ENCODE measurements at places on chromosomes 1 and 21.
A peak's percentile ranks its signal among the peaks of the same experiment; 100 is the strongest.

DNA sequence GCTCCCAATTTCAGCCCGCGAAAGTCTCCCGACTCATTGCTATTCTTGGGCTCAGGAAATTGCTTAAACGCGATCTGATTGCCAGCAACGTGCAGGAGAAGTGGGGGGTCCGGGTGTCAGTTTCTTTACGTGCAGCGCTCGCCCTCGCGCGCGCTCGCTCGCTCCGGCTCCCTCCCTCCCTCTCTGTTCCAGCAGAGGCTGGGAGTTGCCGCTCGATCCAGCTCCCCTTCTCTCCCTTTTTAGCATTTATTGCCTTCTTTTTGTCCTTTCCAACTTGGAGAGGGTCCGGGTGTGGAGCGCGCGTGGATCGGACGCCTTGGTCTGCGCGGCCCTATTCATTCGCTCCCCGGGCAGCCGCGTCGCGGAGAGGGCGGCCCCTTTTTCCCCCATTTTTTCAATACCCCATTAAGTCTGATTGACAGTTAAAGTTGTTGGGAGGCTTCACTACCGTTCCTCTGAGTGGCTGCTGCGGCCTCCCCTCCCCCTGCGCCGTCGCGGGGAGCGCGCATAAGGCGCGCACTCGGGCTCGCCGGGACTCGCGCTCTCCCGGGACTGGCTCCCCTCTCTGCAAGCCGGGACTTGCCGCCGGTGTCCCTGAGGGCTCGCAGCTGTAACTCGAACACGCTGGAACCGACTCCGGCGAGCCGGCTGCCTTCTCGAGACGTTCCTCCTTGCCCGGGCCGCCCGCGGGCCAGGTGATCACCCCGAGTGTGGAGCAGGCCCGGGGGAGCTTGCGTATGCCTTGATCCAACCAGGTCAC lies at the start of gene DHRS3:
Gene DHRS3 (minus strand): TSS at position 310 of the 760 bp plus-strand sequence. CDS start 862 bp downstream, outside the sequence.
- H3K4me3 ChIP-seq = peak within 1 kb of the TSS; percentile 88
- no peaks in the 10 kb centered on the region for H3K27me3 ChIP-seq
- H3K4me1 ChIP-seq = peaks cover 75% of the 10 kb centered on the region
- H3K36me3 ChIP-seq = peaks cover 4% of the 10 kb centered on the region
- H3K27ac ChIP-seq = peak within 1 kb of the TSS; percentile 87

DNA sequence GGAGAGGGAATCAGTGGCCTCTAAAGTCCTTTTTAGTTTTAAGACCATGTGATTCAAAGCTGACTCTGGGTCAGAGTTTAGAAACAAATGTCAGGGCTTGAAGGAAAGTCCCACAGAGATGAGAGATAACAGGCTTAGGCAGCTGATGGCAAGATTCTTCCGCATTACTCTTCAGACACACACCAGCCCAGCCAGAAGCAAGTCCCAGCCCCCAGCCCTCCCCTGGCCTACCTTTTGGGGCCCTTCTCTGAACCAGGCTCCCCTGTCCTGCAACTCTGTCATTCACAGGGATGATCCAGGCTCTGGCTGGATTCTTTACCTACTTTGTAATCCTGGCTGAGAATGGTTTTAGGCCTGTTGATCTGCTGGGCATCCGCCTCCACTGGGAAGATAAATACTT lies 13.1 kb upstream of the CASQ1 start:
- DNase-seq = no peak
- peaks cover 39% of the 10 kb centered on the region for H3K27me3 ChIP-seq
- H3K27ac ChIP-seq = no peak overlapping the region
- H3K4me1 ChIP-seq = no peaks in the 10 kb centered on the region

- H3K27ac ChIP-seq = no peak overlapping the region
- no peak for DNase-seq
- H3K4me1 ChIP-seq = peaks cover 8% of the 10 kb centered on the region
- no peaks in the 10 kb centered on the region for H3K36me3 ChIP-seq
Observed at GRCh38 chr1:4755864-4756504, 101.6 kb downstream of the AJAP1 start.

- peak within 1 kb of the TSS; percentile 92 for H3K27ac ChIP-seq
- peaks cover 37% of the 10 kb centered on the region for H3K4me1 ChIP-seq
Observed at GRCh38 chr1:229625915-229626831, at the start of the genes TAF5L and URB2. TAF5L (minus strand) TSS chr1:229626122; CDS start chr1:229614482, 11,640 bp downstream. URB2 (plus strand) TSS chr1:229626247; CDS start chr1:229627634, 1,387 bp downstream.

- H3K4me3 ChIP-seq = no peak overlapping the region
- DNase-seq = no peak
- no peaks in the 10 kb centered on the region for H3K27me3 ChIP-seq
- no peaks in the 10 kb centered on the region for H3K36me3 ChIP-seq
Observed at GRCh38 chr1:175035865-175036264, 12.6 kb upstream of the MRPS14 start.

DNA sequence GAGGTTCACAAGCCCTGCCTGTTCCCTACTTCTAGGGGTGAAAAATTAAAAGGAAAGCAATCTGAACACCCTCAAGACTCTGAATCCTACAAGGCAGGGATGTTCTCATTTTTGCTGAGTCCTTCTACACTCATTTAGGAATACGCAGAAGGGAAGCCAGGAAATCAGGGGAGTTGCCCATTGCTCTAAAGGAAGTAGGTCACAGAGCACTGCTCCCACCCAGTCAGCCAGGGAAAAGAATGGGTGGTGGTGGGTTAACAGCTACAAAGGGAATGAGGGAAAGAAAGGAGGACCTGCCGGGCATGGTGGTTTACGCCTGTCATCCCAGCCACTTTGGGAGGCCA lies 2.4 kb upstream of the CTTNBP2NL start:
- H3K4me3 ChIP-seq = peak overlapping the region; percentile 67
- H3K27me3 ChIP-seq = no peaks in the 10 kb centered on the region
- DNase-seq = no peak

GRCh38 chr1:64195081-64195395 lies 8.4 kb upstream of the UBE2U start:
- no peak for DNase-seq
- peak overlapping the region; percentile 55 for H3K27ac ChIP-seq
- no peak overlapping the region for H3K4me3 ChIP-seq
- peaks cover 14% of the 10 kb centered on the region for H3K4me1 ChIP-seq
- H3K27me3 ChIP-seq = no peaks in the 10 kb centered on the region

DNA sequence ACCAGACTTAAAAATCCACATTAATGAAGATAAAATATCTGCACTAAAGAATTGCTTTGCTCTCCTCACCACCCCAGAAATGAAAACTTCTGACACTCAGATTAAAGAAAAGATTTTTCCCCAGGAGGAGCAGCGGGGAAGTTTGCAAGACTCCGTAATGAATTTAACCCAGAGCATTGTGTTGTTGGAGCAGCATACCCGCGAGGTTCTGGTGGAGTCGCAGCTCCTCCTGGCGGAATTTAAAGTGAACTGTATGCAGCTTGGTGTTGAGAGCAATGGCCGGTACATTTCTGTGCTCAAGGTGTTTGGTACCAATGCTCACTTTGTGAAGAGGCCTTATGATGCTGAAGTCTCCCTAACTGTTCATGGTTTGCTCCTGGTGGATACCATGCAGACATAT lies 46.4 kb downstream of the VPS13D start:
- peaks cover 44% of the 10 kb centered on the region for H3K36me3 ChIP-seq
- DNase-seq = no peak
- H3K4me1 ChIP-seq = no peaks in the 10 kb centered on the region
- H3K27me3 ChIP-seq = no peaks in the 10 kb centered on the region
- no peak overlapping the region for H3K4me3 ChIP-seq
- H3K27ac ChIP-seq = no peak overlapping the region

Measured in osteocyte (in vitro differentiated cells).